Stimulated activated CD4-positive, alpha-beta T cell treated with anti-CD3 and anti-CD28 coated beads, TNF-alpha, amount 100 ng/mL, for 24 hours (primary cell): ENCODE measurements at places on chromosomes 3 and 15.

DNA sequence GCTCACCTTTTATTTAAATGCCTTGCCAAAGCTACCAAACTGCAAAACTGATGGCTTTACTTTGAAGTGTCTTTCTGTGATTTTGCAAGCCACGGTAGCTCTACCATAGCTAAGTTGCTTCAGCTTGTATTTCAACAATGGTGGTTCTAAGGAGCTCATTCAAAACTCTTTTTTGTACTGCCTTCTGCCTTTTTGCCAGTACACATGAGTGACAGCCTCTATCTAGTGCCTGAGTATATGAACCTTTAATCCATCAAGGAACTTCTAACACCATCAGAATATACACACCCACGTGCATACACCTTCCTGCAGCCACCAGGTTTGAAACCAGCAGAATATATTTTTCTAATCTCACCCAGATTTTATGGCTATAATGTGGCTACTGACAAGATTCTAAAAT lies 10.4 kb upstream of the NR2F2 start:
- no peak for DNase-seq

DNA sequence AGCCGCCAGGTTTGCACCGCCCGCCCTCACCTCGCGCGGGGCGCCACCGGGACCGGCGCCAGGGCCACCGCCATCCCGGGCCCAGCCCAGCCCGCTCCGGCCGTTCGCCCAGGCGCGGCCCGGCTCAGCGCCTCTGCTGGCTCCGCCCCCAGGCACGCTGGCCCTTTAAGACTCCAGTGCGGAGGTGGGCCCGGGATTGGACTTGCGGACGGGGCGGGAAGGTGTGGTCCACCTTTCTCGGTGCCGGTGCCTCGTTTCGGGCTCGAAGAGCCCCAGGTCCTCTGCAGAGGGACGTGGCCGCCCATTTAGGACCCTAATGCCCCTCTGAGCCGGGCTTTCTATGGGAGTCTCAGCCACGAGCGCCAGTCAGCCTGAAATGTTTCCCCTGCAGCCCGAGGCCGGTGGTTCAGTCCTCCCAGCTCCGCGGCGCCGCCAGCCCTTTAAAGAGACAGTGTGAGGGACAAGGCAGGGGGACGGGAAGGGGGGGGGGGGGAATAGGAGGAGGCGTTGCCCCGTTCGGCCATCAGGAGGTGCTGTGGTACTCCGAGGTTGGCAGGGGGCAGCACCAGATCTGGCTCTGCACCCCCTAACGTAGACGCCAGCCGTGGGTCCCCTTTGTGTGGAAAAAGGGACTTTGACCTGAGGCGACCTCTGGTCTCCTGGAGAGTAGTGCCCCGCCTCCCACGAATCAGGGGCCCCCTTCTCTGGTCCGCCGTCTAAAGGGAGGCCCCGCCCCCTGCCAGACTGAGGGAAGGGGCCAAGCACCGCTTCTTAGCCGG lies 1.0 kb downstream of the HYAL2 start:
- peak; percentile 69 for DNase-seq

- no peak for DNase-seq
Observed at GRCh38 chr3:57952651-57953050, 55.6 kb upstream of the FLNB start.

- DNase-seq, result no peak
Observed at GRCh38 chr3:74435631-74436030, 178.8 kb downstream of the CNTN3 start.

DNA sequence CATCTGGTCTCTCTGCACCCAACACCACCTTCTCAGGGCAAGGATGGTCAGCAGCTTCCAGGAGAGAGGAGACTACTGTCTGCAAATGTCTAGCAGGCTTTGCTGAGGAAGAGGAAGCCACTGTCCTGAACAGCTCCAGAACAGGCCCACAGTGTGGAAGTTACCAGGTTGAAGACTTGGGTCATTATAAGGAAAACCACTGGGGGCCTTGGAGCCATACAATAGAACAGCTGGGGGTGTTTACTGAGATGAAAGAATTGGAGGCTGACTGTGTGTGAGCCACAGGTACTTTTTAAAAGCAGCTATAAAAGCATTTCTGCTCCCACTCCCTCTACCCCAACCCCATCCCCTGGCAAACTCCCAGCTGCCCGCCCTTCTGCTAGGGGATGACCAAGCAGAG lies 24.2 kb downstream of the SRGAP3 start:
- DNase-seq, result no peak

GRCh38 chr3:111668888-111669488 lies 73.8 kb upstream of the ZBED2 start:
- no peak for DNase-seq

DNA sequence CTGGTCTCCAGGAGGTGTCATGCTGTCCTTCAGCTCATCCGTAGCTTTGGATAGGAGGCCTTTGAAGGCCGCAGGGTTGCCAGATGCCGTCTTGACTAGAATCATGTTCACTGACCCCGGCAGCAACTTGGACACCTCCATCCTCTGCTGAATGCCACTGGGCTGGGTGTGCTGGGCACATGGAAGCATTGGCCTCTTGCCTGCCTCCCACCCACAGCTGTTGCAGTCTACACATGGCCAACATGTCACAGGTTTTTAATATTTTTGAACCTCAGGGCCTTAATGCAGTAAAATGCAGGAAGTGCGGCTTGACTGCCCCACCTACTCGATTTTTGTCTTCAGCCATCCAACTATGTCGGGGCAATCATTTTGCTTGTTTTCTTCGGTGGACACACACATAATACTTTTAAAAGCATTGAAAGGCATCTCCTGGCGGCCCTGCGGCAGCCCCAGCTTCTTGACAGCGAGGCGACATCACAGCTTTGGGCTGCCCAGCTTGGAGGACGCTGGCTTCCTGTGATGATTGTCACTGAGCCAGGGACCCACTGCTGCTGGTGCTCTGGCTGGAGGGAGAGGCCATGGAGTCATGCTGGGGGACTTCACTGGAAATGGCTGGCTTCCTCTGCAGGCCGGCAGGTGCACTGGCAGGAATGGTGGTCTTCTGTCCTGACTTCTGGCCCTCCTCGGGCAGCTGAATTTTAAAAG lies 31.6 kb upstream of the ACAD9 start:
- no peak for DNase-seq

DNA sequence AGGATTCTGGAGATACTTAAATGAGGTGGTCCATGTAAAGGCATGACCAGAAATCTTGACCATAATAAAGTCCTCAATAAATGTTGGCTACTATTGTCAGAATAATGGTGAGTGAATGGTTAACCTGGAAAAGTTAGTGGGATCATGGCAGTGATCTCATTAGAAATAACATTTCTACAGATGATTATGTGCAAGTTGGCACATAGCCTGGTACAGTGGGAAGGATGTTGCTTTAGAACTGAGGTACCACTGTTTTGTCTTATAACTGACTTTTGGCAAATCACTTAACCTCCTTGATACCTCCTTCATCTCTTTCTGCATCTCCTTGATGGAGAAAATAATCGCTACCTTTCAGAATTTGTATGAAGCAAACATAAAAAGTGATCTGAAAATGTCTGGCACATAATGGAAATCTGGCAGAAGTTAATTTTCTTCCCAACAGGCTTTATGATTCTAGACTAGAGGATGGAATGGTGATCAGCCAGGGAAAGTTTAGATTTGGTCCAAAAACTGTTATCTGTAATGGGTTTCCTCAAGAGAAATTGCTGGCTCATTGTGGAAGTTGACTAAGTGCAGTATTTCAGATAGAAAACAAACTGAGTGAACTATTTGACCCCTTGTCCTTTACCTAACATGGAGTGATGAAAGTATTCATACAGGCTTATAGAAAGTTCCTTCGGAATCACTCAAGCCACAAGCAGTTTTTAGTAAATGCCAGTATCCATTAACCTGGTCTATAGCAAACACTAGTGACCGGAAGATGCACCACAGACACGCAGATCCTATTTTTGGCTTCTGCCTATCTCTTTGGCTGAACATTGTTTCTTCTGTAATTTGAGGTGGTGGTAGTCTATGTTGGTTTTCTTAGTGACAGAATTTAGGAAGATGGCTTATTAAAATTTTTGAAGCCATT lies 449.6 kb upstream of the TGFBR2 start:
- no peak for DNase-seq

- no peak for DNase-seq
Observed at GRCh38 chr3:26592451-26592850, 30.1 kb upstream of the LRRC3B start.

DNA sequence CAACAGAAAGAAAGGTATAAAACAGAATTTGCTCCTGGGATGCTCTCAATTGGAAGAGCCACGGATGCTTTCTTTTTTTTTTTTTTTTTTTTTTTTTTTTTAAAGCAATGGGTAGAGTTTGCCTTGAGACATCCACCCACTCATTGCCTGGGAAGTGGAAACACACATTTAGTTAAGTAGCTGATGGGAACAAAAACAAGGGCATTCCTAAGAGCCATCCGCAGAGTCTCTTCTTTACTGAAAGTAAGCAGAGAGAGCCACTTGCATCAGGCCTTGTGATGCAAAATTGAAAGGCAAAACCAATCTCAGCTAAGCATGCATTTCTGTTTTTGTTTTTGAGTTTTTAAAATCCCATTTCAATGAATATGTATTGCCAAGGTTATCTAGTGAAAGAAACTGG lies 787.9 kb upstream of the LMCD1 start:
- no peak for DNase-seq

DNA sequence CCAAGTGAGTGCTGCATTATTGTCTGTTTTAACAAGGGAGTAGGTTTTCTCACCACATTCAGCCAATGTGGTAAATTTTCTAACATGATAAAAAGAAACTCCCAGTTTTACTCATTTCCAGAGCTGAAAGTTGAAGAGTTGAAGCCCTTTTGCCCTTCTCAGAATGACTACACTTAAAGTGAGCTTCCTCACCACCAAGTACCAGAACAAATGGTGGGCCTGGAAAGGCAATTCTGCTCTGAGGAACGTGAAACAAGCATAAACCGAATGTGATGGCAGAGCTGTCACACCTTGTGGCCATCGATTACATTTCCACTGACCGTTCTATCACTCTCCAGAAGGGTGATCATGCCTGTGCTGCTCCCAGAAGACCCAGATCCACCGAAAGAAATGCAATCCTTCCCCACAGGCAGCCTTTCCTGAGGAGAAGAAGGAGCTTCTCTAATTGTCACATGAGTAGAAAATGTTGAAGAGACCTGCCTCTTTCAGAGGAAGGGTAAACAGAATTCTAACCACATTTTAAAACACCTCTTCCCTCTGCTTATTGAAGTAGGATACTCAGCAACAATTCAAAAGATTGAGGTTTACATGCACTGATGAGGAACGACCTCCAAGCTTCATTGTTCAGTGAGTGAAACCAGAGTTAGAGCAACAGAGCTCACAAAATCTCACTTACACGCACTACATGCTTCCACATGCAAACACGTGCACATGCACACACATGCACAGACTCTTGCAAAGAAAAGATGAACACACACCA lies 21.4 kb upstream of the CCR9 start:
- no peak for DNase-seq

- no peak for DNase-seq
Observed at GRCh38 chr3:67017211-67017610, 19.1 kb downstream of the KBTBD8 start.

- no peak for DNase-seq
Observed at GRCh38 chr15:38187630-38188313, 64.9 kb upstream of the SPRED1 start.

DNA sequence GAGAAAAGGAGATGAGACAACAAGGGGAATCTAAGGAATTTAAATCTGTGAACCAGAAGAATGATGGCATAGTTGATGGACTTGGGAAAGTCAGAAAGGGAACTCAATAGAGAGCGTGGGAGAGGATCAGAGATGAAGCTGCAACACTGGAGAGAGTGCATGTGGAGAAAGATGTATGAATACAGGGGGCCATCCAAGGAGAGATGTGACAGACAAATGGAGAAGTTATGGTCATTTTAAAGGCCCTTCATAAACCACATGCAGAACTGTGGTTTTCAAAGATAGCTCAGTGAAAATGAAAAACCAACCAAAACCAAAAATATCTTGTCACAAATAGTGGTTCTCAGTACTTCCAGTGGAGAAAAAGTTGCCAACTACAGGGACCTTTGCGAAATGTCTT lies 265.2 kb downstream of the SUCLG2 start:
- DNase-seq, result no peak

GRCh38 chr3:105243076-105243475 lies 123.6 kb upstream of the ALCAM start:
- no peak for DNase-seq

GRCh38 chr15:39361497-39361896 lies 219.4 kb upstream of the THBS1 start:
- no peak for DNase-seq

DNA sequence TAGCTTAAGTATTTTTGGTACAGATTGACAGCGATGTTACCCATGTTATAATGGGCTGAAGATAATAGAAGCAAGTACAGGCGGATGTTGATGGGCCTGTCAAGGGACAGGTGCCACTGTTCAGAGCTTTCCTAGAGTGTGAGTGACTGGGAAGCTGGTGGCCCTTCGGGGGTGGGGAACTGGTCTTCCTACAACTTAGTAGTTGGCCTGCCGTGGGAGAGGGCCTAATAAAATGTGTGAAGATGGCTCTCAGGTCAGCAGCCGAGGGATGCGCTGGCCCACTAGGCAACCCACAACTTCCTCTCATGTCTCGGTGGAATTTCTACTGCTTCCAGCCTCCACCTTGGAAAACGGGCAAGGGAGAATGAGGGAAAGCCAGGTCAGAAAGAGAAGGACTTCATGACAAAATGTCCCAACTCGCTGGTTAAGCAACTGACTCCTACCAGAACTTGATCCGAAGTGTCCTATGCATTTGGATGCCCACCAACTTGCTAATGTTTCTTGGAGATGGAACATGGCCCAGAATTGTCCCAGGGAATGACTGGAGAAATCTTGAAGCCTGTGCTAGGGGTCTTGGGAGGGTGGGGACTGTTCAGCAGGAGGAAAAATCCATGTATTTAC lies 1.4 kb downstream of the GYG1 start:
- DNase-seq, result no peak

GRCh38 chr3:114451051-114451451 lies 157.2 kb downstream of the TIGIT start:
- no peak for DNase-seq

DNA sequence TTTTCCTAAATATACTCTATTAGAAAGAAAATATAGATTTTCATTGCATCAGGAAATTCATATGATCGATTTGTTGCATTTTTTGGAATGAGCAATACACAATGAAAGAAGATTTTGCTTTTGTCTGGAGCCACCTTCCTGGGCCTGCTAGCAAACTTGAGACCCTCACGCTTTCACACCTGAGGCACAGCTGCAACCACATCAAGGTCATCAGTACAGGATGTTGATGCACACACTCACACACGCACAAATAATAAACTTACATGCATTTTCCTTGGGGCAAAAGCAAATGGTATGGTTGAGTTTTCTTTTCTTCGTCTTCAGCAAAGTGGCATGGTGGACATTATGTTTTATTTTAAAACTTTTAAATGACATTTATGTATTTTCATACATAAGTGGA lies 64.8 kb upstream of the SATB1 start:
- DNase-seq, result no peak

- no peak for DNase-seq
Observed at GRCh38 chr15:99017322-99017701, 9.7 kb upstream of the PGPEP1L start.

DNA sequence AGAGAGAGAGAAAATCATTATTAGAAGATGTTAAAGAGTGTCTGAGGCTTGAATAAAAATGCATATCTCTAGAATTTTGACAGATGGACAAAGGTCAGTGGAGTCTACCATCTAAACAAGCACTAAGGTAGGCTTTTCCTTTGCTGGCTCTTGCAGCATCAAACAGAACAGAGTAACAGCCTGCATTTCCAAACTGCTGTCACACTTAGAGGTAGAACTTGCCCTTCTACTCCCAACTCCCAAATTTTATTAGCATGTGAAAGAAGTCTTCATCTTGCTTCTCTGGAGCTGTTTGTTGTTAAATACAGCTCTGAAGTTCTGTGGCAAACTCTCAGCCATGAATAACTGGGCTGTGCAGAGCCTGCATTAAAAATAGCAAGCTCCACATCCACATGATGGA lies 4.1 kb upstream of the MB21D2 start:
- no peak for DNase-seq

- no peak for DNase-seq
Observed at GRCh38 chr3:144754076-144754783, 782.6 kb downstream of the DIPK2A start.
